Kidney (tissue), 22 donors: ENCODE measurements at places on chromosomes 5 and 9. TPM values are rescaled to one million over a fixed set of nuclear protein-coding genes. Genes with fewer than 3 reads are reported as not detected.

The LEAP2 gene
- 1.5 TPM for total RNA-seq

The PTGR1 gene
- total RNA-seq, result 75.1 TPM

The NUTM2F gene
- not detected for total RNA-seq

The CCDC180 gene
- total RNA-seq, result 8.8 TPM

The TPPP gene
- 6.9 TPM for total RNA-seq

The PSD2 gene
- 0.13 TPM for total RNA-seq
